ENCODE measurements at places on chromosomes 16 and 17.

DNA sequence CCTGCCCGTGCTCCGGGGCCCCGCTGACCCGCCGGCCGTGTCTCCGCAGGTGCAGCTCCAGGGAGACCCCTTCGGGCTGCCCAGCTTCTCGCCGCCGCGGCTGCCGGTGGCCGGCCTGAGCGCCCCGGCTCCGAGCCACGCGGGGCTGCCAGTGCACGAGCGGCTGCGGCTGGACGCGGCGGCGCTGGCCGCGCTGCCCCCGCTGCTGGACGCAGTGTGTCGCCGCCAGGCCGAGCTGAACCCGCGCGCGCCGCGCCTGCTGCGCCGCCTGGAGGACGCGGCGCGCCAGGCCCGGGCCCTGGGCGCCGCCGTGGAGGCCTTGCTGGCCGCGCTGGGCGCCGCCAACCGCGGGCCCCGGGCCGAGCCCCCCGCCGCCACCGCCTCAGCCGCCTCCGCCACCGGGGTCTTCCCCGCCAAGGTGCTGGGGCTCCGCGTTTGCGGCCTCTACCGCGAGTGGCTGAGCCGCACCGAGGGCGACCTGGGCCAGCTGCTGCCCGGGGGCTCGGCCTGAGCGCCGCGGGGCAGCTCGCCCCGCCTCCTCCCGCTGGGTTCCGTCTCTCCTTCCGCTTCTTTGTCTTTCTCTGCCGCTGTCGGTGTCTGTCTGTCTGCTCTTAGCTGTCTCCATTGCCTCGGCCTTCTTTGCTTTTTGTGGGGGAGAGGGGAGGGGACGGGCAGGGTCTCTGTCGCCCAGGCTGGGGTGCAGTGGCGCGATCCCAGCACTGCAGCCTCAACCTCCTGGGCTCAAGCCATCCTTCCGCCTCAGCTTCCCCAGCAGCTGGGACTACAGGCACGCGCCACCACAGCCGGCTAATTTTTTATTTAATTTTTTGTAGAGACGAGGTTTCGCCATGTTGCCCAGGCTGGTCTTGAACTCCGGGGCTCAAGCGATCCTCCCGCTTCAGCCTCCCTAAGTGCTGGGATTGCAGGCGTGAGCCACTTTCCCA is 5.9 kb downstream of the CTF1 start:
- DNase-seq: no peak

GRCh38 chr17:51065466-51065865 is 55.2 kb downstream of the SPAG9 start:
- no peak for DNase-seq

- DNase-seq: peak; percentile 93
Observed at GRCh38 chr16:1959269-1960039, at the start of gene NDUFB10. TSS of gene NDUFB10 (plus strand) at chr16:1959538. CDS start at chr16:1959625, 87 bp downstream.

- no peak for DNase-seq
Observed at GRCh38 chr17:77601054-77601979, 357.2 kb upstream of the TNRC6C start.

DNA sequence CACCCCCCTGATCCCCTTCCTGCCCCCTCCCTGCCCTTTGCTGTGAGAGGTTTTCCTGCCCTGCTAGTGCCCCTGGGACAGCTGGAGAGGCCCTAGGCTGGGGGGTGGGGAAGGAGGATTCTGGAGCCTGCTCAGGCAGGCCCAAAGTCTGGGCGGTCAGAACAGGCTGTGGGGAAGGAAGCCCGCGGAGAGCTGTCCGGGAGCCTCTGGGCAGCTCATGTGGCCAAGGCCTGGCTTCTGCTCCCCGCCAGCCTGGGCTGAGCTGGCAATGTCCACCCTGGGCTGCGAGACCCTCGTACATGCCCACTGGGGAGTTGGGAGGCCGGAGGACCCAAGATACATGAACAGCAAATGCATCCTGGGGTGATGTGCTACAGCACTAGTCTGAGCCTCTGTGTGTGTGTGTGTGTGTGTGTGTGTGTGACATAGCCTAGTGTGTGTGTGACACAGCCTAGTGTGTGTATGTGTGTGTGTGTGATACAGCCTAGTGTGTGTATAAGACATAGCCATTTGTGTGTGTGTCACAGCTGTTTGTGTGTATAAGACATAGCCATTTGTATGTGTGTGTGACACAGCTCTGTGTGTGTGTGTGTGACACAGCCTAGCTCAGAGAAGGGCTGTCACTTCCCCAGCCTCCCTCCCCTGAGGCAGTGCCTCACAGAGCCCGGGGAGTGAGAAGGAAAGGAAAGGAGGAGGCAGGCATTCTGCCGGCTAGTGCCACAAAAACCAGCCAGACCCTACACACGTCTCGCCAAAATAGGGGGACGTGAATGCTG is 201.4 kb upstream of the CIBAR2 start:
- no peak for DNase-seq

All from HTR-8/SVneo (cell line).